T follicular helper cell (primary cell): ENCODE measurements at places on chromosomes 13 and 19.

DNA sequence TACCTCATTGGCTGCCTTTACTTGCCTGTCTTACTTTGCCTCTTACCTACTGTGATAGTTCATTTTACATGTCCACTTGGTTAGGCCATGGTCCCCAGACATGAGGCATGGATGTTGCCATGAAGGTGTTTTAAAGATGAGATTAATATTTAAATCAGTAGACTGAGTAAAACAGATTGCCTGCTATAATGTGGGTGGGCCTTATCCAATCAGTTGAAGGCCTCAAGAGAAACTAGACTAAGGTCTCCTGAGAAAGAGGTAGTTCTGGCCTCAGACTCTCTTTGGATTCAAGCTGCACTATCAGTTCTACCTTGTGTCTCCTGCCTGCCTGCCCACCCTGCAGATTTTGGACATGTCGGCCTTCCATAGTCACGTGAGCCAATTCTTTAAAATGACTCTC, 26.1 kb downstream of the ADGRE3 start:
- no peak for DNase-seq

GRCh38 chr19:19106056-19106551, 32.2 kb downstream of the TMEM161A start:
- DNase-seq = no peak

DNA sequence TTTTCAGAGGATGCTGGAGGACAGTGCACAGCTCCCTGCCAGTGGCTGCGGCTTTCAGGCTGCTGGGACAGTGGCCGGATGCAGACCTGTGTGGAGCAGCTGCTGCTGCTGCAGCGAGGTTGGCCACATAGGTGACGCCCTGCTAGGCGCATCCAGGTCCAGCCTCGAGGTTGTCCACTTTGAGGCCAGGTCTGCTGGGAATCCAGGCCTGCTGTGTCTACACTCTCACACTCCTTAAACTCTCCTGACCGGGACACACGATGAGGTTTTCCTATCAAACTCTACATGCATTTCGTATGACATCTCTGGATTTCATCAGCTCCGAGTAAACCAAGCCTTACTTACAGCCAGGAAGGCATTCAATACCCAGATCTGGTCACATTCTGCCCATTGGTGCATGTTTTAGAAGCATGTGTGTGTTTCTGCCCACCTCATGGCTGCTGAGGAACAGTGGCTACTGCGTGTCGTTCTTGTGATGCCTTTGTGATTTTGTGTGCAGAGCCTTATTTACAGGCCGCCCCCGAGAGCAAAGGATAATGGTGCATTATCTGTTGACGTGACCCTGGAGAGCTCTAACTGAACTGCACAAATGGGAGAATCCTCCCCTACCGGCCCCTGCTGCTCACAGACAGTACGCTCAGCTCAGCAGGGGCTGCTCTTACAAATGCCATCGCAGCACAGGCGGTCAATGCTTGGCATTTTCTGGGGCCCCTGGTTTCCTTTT, 12.3 kb upstream of the MCF2L start:
- no peak for DNase-seq

- no peak for DNase-seq
Observed at GRCh38 chr19:13902993-13903555, 2.8 kb downstream of the BRME1 start.

GRCh38 chr19:19782783-19783182, 38.8 kb downstream of the ZNF506 start:
- no peak for DNase-seq

DNA sequence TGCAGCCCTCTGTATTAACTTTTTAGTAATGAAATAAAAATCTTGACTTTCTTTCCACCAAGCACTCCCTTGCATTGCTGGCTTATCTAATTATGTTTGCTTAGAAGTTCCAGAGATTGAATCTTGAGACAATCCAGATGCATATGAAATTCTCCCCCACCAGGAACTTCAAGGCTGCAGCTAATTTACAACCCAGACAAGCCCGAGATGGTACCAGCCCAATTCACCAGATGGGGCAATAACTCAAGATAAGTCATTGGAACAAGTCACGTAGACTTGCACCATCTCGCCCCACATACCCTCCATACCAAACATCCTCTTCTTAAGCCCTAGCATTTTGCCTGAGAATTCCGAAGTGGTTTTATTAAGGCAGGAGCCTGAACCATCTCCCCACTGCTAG, 29.0 kb downstream of the UTP14C start:
- no peak for DNase-seq

GRCh38 chr13:104111031-104111430, 1044.8 kb upstream of the SLC10A2 start:
- no peak for DNase-seq

GRCh38 chr13:32471187-32471922, 43.4 kb upstream of the N4BP2L1 start:
- DNase-seq = no peak

- no peak for DNase-seq
Observed at GRCh38 chr19:926589-927350, 935 bp downstream of the ARID3A start.

GRCh38 chr13:92500192-92500591, 726.4 kb upstream of the GPC6 start:
- DNase-seq = no peak

DNA sequence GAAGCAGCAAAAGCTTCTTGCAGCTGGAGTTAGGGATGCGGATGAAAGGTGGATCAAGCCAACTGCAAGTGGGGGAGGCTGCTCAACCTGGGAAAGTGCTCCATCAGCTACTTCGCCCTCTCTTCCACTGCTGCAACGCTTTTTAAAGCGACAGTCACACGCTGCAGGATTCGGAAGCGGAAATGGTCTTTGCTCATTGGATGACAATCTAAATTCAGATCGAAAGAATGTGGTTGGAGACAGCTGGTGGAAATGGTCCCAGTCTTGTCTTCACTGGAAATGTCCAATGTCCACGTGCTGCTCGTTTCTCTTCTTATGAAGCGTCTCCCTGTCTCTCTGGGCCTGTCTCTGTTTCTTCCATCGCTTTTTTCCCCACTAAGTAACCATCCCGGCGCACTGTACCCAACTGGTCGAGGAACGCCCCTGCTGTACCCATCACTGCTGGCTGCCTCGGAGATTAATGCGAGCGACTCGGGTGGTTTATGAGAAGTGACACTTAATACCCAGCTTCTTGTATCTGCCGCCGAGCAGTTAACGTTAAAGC, 2.1 kb upstream of the FGF9 start:
- DNase-seq = no peak

DNA sequence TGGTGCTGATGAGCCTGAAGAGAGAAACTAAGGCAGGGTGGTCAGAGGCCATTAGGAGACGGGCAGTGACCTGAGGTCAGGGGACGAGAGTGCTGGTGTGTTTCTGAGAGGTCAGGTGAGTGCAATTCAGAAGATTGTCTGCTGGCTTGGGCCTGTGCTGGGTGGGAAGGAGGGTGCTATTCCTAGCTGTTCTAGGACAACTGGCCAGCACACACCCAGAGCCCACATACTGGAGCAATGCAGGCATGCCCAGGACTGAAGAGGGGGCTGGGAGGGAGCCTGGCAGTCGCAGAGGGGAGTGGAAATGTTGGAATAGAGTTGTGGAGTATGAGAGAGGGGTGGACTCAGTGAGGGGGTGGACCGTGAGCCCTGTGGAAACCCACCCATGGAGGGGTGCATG, 16.5 kb downstream of the ARHGEF7 start:
- DNase-seq = no peak

DNA sequence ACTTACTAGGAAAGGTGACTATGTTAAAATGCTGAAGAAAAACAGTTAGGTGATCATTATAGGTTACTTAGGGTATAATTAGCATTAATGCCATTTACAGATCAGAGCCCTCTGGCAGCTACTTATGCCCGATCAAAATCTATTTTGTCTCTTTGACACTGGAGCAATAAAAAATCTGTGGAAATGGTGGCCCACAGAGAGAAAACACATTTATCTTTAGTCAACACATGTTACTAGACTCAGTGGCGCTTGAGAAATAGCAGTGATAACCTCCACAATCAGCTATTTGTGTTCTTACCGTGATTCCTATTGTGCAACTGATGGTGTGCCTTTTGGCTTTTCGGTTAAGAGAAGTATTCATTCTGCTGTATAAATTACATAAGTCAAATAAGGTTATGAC, 1519.6 kb downstream of the PCDH9 start:
- DNase-seq = no peak

- peak; percentile 29 for DNase-seq
Observed at GRCh38 chr19:49335071-49335783, at the start of gene CD37. Gene CD37 (plus strand): TSS chr19:49335406. CDS start chr19:49335541, 135 bp downstream.

DNA sequence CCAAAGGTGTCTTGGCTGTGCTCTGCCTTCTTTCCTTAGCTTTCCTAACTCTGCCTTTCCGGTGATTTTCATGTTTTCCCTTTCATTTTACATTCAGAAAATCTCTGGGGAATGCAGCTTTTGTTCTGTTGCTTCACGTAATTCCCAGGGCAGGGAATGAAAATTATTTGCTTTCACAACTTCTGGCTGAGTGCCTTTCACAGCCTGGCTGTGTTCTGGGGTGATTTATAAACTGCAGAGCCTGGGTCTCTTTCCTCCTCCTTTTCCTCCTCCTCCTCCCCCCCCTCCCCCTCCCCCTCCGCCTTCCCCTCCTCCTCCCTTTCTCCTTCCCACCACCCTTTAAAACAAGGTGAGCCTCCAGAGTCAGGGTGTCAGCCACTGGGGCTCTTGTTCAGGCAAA, 84.3 kb downstream of the RNASEH2B start:
- no peak for DNase-seq

DNA sequence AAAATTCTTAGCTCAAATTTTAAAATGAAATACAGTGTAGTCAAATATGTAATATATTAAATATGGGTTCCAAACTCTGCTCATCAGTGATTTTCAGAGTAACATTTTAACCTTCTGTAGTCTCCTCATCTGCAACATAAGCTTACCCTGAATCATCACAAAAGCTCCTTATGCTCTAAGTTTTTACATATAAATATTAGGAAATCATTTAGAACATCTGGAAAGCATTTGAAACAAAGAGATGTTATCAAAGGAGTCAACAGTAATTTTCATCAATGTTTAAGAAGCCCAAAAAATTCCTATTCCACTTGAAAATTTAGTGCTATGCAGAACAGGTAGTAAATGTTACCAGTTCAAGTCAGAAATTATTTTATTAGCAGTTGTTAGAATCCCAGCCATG, 224.7 kb downstream of the DCT start:
- DNase-seq = no peak

DNA sequence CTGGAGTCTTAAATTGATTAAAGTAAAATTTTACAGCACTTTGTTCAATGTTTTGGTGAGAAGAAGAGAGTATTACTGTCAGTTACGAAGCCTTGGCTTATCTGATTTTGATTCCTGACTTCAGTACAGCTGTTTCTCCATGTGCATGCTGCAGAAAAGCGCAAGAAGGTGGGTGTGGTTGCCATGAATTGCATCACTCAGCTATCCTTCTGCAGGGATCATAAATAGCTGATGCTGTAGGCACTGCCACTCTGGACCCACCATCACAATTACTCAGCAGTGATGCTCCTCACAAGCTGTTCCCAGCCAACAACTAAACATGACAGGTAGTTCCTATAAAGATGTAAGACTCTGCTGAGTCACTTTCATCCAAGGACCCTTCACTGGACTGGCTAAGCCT, 321.2 kb downstream of the IRS2 start:
- DNase-seq = no peak

GRCh38 chr19:38784224-38784623, 4.8 kb upstream of the LGALS7B start:
- no peak for DNase-seq

GRCh38 chr13:89900104-89900765, 1447.3 kb upstream of the MIR17HG start:
- DNase-seq = no peak

DNA sequence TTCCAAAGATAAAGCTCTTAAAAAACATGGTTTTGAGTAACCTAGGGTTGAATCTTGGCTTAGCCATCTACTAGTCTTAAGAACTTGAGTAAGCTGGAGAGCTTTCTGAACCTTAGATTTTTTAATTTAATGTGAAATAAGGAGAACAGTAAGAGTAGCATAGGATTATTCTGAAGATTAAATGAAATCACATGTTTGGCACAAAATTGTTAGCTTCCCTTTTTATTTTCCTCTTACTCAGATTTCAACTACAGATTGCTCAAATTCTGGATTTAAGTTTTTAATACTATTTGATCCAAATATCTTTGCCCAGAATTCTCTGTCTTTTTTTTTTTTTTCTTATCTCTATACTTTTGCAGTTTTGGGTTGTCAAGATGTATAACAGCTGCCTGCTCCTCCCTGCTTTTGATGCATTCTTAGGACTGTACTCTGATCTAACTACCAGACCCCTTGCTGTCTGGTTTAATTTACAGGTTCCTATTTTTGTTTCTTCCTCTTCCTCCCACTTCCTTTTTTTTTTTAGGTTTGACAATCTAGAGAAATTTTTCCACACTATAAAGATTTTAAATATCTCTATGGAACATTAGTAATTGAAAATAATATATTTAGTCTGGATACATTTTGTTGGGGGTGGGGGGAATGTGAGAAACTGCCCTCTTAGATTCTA, 12.3 kb downstream of the POMP start:
- no peak for DNase-seq

DNA sequence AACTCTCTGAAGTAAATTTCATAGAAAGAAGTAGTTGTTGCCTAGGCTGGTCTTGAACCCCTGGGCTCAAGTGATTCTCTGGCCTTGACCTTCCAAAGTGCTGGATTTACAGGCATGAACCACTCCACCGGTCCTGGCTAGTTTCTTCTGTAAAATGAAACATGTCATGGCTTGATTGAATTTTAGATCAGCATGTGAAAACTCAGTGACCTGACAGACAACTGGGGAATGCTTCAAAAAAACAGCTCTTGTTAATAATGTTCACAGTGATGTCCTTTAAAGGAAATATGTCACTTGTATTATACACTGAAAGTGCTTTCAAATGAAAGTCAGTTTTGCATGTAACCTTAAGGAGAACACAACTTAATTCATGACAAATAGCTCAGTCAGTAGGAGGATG, 118.2 kb downstream of the KLF5 start:
- DNase-seq = no peak

DNA sequence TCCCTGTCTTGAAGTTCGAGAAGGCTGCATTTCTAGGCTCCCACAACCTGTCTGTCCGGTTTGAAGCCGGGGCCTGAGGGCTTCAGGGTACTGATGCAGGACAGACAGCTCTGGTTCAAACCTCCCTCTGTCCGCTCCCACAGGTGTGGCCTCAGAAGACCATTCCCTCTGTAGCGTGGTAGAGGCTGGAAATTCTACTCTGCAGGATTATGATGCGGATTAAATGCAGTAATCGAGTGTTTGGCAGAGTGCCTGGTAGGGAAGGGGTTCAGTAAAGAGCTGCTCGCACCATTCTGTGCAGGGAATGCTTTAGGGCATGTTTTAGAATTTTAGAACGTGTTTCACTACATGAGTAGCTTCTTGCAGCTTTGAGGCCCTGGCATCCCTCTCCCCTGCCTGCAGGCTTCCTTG, 30.5 kb downstream of the PPP1R37 start:
- DNase-seq = no peak

GRCh38 chr19:46946611-46947238, 72.9 kb upstream of the NPAS1 start:
- no peak for DNase-seq

- no peak for DNase-seq
Observed at GRCh38 chr13:97933776-97934175, 19.7 kb upstream of the IPO5 start.

- DNase-seq = no peak
Observed at GRCh38 chr19:8609279-8610040, 1.1 kb downstream of the ADAMTS10 start.
